ENCODE measurements at places on chromosomes 7 and 10.

DNA sequence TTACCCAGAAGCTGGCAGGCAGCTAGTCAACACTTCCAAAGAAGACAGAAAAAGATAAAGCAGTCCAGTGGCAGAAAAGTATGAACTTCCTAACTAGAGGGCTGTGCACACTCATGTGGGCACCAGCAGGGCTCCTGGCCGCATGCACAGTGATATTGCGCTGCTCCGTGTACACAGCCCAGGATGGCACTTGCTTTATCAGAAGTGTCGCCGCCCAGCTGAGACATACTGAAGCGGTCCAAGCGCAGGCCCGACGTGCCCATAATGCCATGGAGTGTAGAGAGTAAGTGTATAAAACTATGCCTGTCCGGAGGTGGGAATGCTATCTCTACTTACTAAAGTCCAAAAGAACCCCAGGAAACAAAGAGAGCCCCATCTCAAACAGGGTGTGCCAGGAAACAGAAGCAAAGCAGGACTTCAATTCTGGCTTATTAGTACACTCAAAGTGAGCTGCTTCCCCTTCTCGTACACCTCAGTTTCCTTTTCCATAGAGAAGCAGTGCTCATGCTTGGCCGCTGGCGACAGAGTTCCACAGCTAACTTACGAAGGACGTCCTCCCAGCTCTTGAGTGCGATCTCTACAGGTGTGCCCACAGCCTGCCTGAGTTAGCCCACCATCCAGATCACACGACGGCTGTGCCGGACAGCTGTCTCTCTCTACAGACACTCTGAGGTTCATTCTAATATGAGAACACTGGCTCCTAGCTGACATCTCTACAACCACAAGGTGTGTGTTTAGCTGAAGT lies 234.3 kb downstream of the COBL start:
- no peak for DNase-seq

- no peak for DNase-seq
These were observed 189.0 kb upstream of the SH2B2 start for GRCh38 chr7:102097601-102098161.

DNA sequence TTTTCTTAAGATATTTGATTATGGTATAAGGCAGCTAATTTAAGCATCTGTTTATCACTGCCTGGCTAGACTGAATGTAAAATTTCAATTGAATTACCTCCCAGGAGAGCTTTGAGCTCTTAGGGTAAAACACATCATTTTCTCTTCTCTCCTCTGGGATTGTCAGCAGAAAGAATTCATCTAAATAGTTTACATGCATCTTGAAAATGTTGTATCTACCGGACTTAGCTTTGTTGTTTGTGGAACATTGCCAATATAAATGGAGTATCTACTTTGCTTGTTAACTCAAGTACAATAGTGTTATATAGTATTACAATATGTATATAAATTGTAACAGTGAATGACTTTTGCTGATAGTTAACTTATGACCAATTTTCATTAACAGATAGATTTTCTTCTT lies 73.3 kb downstream of the TAF3 start:
- DNase-seq, result no peak

DNA sequence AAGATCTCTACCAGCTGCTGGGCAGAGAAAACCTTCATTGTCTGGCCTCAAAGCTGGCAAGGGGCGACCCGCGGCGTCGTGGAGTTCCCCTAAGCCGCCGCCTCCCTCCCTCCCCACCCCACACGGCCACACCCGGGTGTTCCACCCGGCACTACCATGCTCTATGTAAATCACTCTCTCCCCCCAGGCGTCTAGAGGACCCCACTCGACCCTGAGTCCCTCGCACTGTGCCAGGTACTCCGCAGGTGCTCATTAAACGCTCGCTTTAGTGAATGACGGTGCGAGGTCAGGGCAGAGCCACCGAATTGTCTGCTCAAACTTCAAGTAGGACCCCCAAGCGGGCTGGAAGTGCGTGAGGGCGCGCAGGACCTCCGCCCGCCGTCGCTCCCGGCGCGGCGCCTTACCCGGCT lies 628 bp downstream of the PARP12 start:
- DNase-seq, result no peak

DNA sequence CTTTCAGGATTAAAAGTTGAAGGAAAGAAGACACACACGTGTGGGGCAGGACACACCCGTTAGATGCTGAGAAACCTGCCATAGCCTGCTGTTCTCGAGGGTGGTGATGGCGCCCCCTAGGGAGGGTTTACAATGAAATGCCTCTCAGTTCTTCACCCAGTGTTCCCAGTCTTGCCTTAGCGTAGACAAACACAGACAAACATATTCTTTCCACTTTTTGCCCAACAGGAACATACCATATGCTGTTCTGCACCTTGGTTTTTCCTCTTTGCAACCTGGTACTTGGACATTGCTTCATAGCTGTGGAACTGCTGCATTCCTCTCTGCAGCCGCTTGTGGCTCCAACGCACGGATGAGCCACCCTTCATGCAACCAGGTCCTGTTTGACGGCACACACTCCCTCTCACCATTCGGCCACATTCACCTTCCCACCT lies 23.3 kb upstream of the HSPA12A start:
- DNase-seq, result no peak

DNA sequence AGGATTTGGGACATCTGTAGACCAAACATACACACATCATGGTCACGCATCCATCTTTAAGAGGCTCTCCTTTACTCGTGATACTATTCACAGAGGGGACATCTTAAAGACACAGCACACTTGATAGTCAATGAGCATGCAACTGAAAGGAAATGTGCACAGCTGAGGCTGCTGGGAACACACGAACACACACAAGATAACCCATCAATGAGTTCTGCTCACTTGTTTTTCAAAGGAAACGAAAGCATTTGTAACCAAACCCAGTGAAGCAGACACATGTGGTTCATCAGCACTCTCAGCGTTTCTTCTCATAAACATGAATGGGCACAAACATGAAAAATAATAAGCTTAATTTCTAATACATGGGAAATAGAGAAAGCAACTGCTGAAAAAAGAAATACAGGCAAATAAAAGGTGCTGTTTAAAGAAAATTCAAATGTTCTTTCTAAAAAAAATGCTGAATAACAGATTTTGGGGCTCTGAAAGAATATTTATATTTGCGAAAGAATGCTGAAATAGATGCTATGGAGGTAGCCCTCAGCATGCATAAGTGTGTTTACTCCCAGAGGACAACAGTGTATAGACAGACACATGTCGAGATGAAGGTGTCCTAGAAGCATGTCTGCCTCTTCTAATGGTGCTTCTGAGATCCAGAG lies 59.7 kb upstream of the LAMB4 start:
- DNase-seq, result no peak

DNA sequence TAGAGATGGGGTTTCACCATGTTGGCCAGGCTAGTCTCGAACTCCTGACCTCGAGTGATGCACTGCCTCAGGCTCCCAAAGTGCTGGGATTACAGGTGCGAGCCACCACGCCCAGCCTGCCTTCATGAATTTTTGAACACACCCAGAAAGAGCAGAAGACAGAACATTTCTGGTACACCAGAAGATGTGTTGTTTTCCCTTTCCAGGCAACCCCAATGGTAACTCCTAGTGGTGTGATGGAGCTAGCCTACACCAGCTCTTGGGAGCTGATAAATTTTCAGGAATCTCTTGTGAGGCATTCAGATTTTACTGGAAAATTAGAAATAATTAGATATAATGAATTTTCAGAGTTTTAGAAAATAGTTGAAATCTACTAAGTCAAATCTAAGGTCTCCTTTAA lies 904 bp upstream of the CCDC7 start:
- DNase-seq, result no peak

DNA sequence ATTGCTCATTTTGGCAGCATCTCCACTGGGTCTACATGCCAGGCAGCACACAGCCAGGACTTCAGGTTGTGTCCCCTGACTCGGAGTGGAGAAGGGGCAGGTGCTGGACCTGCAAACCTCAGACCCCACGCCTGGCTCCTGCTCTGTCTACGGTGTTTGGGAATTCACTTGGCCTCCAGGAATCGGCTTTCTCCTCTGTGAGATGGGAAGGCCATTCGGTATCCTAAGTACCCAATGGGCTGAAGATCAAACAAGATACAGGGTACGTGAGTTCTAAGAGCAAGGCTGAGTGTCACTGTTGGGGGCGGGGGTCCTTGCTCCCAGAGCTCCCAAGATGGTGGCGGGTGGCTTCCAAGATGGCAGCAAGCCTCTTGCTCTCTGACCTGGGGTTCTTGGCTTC lies 73.2 kb upstream of the EN2 start:
- no peak for DNase-seq

DNA sequence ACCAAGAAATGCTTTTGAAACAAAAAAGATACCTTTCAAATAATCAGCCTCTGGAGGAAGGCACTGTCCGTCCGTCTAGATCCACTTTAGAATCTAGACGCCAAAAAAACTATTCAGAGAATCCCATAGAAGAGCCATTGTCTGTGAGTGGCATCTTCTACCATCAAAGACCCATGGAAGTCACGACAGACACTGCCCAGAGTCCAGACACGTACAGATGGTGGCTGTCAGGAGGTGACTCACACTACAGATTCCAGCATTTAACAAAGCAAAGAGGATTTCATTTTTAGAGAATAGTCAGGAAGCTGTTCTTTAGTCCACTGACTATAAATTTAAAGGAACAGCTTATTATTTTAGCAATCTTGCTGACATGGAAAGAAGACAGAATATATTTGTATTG lies 11.7 kb downstream of the C1QL3 start:
- DNase-seq, result no peak

Data from left renal pelvis (tissue), 4 donors.